ENCODE measurements at places on chromosomes 7 and 10.

DNA sequence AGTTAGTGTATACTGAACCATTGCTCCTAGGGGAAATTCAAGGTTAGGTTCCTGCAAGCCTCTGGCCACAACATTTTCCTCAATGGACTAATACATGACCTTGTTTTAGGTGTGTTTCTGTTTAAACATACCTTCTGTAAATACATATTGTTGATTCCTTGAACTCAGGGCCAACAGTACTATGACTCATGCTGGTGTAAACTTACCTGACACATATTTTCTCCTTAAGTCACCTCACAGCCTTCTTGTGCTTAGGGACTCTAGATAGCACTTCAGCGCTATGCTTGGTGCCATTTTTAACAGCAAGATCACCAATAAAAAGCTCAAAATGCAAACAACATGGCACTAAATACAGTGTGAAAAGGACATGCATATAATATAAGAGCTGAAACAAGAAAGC, 176.4 kb downstream of the TAX1BP1 start:
- no peak for DNase-seq

- DNase-seq: peak; percentile 8
Measured at GRCh38 chr10:11154849-11155498, 137.3 kb downstream of the CELF2 start.

GRCh38 chr7:21766218-21766617, 179.5 kb downstream of the CDCA7L start:
- no peak for DNase-seq

- no peak for DNase-seq
Measured at GRCh38 chr7:38950309-38950708, 27.4 kb upstream of the POU6F2 start.

DNA sequence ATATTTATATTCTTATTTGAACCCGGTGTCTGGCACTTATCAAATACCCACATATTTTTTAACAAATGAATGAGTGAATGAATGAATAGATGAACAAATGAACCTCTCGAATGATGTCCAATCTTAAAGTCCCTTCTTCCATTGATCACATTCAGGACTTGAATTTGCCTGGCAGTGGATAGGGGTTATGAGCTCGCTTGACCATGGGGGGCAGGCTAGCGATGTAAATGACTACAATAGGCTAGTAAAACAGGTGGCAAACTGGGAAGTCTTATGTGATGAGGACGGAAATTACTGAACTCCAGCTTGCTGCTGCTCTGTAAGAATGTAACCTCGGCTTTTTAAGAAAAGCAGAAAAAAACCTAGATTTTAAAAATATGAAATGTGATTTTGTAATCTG, 247.7 kb upstream of the DKK1 start:
- no peak for DNase-seq

DNA sequence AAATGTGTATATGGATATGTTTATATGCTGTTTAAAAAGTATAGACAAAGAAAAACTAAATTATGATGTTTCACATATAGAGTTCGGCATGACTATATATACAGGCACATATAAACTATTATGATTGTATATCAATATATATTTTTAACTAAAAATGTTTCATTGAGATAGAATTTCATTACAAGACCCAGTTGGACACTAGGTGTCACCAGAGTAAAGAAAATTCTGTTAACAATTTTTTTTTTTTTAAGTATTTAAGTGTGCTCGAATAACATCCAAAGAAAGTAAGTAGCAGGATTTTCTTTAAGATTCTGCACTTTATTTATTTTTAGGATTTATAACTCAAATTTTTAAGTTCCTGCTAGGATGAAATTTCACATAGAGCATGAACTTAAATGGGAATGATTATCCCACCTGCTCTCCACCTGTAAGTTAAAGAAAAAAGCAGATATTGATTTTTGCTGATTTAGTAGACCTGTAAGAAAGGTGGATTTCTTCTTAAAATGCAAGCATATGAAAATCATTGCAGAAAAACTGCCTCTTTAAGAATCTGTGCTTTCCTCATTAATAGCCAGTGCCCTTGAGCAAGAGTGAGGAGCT, 961.5 kb downstream of the PCDH15 start:
- no peak for DNase-seq

- DNase-seq: no peak
Measured at GRCh38 chr10:113920875-113921274, 66.4 kb downstream of the NHLRC2 start.
